ENCODE measurements at places on chromosomes 2 and 18.

- no peak for DNase-seq
Measured at GRCh38 chr18:11868230-11868629, 17.0 kb downstream of the CHMP1B start.

DNA sequence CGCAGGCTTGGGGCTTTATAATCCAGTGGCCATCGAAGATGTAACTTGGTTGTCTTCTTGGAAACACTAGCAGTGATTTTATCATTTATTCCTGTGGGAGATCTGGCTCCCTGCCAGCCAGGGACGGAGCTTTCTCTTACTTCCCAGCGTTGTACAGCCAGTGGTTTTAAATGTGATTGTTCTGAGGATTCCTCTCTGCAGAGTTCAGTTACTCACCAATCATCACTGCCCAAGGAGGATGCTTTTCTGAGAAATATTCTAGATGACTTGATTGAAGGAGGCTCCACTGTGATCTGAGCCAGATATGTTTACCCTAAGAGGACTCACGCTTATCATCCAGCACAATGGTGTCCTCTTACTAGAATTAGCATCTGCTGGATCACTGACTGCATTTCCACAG is 744.3 kb downstream of the RNF144A start:
- no peak for DNase-seq

- DNase-seq, result no peak
Measured at GRCh38 chr2:237254369-237254861, 159.5 kb downstream of the COL6A3 start.

- DNase-seq, result no peak
Measured at GRCh38 chr2:167544602-167545001, 656.3 kb downstream of the XIRP2 start.

DNA sequence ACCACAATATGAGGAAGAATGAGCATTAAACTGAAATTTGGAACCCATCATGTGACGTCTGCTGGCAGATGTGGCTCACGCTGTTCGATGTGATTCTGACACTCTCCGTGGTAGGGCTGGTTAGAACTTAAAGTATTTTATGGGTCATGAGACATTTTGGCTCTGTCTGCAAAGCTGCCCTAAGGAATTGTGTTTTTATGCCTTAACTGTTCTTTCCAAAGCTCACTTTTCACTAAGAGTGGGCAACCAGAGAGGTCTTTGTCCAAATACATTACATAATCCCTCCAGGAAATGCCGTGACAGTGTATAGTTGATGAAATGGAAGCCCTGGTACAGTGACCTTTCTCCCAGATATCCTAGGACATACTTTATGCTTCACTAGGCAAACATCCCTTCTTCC is 119.1 kb downstream of the AQP4 start:
- DNase-seq, result no peak

GRCh38 chr2:105714141-105714540 is 30.6 kb upstream of the NCK2 start:
- DNase-seq, result no peak

GRCh38 chr2:205640716-205641115 is 41.6 kb upstream of the NRP2 start:
- no peak for DNase-seq

DNA sequence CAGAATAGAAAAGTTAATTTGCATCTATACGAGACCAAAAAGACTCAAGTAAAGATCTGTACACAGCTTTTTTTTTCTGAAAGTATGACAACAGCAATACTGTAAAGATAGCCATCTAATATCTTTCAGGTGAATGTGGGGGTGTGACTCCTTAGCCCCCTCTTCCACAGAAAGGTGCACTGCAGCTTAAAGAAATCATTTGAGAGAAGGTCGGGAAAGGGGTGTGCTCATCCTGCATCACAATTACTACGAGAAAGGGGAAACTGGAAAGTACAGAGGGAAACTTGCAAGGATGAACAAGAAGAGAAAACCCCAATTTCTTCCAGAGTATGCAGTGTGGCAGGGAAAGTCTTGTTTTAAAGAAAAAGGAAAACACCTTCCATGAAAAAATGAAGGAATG is 255.6 kb downstream of the CCDC178 start:
- no peak for DNase-seq

- DNase-seq, result no peak
Measured at GRCh38 chr2:54866868-54867267, 143.4 kb downstream of the EML6 start.

GRCh38 chr18:59876310-59876626 is 23.5 kb upstream of the PMAIP1 start:
- no peak for DNase-seq

DNA sequence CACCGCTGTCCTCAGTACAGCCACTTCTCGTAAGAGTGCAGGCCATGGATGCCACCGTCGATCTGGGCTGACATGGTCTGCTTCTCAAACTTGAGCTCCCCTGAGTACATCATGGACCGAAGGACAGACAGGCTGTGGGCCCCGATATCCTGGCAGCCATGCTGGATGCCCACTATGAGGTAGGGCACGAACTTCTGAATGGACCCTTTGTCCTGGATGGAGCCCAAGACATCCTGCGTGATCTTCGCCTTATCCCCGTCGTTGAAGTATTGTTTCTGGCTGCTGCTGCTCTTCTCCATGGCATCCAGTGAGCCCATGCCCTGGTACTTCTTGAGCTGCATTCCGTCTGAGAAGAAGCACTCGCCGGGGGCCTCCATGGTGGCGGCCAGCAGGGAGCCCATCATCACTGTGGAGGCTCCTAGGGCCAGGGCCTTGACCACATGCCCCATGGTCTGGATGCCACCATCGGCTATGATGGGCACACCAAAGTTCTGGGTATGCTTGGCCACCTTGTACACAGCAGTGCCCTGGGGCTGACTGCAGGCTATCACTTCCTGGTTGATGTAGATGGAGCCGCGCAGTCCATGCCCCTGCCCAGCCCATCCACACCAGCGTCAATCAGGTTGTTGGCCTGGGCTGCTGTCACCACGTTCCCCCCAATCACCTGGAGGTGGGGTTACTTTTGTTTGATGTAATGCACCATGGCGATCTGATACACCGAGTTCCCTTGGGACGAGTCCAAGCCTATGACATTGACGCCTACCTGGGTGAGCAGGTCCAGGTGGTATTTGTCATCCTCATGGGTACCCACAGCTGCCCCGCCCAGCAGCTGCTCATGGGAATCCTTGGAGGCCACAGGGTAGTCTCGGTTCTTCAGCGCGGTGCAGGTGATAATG is 21.8 kb downstream of the CFLAR start:
- no peak for DNase-seq

- DNase-seq, result no peak
Measured at GRCh38 chr2:60505240-60505879, 48.1 kb downstream of the BCL11A start.

- no peak for DNase-seq
Measured at GRCh38 chr2:133097666-133098065, 427.7 kb upstream of the LYPD1 start.

DNA sequence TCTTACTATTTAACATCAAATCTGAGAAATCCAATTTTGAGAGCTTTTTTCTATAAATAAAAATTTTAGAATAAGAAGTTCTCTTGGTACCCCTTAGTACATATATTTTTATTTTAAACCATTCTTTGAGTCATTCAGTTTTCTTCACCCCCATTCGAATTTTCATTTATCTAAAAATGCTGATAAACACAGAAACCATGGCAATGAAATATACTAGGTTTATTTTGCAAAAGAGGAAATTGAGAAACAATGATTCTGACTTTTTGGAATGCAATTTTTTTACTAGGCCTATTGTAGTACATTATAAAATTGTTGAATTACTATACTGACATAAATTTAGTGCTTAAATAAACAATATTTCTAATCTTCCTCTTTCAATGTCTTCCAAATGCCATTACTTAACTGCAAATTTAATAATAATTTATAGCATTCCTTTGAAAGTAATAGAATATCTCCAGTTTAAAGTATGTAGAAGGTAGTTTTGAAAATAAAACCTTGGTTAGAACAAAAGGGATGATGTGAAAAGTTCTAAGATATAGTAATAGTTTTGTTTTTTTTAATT is 46.3 kb downstream of the TANK start:
- DNase-seq, result no peak

DNA sequence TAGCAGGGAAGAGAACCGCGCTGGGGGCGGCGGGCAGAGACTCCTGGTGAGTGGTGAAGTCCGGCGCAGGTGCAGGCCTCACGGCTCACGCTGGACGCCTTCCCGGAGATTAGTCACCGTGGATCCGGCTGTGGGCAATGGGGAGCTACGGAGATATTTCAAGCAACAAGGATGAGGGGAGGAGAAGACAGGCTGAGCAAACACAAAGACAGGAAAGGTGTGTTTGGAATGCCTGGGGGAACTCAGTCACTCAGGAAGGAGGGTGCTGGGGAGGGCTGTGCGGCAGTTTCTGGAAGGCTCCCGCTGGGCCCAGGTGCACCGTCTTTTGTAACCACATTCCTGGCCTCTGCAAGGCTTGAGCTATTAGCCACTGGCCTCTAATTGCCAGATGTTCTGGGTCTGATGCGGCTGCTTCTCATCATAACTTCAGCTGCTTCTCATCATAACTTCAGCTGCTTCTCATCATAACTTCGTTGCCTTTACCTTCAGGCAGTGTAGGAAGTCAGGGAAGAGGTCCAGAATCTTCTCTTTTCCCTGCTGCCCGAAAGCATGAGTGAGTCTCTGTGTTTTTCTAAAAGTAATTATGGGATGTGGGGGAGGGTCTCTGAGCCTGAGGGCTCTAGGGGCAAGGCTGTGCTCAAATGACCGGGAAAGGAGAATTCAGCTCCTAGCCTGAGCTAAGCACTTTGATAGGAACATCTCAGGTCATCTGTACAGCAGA is 118.9 kb downstream of the PXDN start:
- no peak for DNase-seq

GRCh38 chr2:230748087-230748486 is 35.4 kb downstream of the CAB39 start:
- DNase-seq, result no peak

DNA sequence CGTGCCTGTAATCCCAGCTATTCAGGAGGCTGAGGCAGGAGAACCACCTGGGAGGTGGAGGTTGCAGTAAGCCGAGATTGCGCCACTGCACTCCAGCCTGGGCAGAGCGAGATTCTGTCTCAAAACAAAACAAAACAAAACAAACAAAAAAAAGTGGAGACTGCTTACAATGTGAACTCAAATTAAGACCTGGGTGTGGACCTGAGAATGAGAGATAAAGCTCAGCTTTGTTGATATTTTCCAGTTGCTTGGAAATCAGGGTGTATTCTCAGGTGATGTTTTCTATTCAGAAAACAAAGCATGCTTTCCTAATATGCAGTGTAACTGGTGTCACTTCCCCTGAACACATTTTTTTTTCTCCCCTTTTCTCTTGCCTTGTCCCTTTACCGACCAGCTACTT is 5.3 kb upstream of the CERS6 start:
- no peak for DNase-seq

All from NCI-H446 treated with DMSO at 0.1 percent for 48 hours (cell line).